ENCODE measurements at places on chromosomes 6 and 20.
A peak's percentile ranks its signal among the peaks of the same experiment; 100 is the strongest.

DNA sequence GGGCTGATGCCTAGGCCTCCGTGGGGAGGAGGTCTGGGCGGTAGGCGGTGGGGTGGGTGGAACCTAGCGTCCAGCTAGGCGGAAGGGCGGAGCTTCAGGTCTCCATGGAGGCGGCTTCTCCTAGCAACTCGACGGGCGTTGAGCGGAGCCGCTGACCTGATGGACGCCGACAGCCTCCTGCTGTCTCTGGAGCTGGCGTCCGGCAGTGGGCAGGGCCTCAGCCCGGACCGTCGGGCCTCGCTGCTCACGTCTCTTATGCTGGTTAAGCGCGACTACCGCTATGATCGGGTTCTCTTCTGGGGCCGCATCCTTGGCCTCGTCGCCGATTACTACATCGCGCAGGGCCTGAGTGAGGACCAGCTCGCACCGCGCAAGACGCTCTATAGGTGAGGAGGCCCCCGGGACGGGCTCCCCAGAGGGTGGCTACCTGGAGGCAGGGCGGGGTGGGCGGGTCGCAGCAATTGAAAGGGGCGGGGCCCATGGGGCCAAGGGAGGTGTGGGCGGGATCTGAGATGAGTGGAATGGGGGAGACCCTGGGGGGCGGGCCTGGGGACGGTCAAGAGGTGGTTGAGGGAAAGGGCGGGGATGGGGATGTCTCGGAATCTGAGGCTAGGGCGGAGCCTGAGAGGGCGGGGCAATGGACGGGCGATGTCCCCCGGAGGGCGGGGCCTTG lies at the start of gene RSPH9:
TSS of gene RSPH9 (plus strand) at position 97 of the 673 bp plus-strand sequence. CDS start at position 160, 63 bp downstream.
- peak; percentile 50 for DNase-seq

DNA sequence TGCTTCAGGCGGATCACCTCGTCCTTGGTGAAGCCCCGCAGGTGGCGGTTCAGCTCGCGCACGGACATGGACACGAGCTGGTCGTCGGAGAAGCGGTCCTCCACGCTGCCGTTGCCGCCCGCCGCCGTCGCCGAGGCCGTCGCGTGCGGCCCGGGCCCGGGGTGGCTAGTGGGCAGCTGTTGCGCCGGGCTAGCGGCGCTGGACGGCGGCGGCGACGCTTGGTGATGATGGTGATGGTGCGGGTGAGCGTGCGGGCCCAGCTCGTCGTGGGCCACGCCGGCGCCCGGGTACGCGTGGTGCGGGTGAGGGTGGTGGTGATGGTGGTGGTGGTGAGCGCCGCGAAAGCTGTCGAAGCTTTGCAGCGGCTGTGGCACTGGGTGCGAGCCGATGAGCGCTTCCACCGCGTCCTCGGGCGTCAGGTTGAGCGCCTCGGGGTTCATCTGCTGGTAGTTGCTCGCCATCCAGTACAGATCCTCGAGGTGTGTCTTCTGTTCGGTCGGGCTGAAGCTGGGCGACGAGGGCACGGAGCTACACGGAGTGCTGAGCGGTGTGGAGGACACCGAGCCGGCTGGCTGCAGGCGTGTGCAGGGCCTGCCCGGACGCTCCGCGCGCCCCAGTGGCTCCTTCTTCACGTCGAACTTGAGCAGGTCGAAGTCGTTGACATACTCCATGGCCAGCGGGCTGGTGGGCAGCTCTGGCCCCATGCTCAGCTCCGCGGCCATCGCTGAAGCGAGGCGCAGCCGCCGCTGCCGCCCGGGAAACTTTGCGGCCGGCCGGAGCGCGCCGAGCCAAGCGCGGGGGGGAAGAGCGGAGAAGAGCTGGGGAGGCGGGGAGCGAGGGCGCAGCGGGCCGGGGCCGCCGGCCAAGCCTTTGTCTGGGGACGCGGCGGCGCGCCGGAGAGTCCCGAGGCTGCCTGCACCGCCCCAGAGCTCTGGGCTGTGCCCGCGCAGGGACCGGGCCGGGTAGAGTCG lies 622 bp downstream of the MAFB start:
- DNase-seq = no peak

DNA sequence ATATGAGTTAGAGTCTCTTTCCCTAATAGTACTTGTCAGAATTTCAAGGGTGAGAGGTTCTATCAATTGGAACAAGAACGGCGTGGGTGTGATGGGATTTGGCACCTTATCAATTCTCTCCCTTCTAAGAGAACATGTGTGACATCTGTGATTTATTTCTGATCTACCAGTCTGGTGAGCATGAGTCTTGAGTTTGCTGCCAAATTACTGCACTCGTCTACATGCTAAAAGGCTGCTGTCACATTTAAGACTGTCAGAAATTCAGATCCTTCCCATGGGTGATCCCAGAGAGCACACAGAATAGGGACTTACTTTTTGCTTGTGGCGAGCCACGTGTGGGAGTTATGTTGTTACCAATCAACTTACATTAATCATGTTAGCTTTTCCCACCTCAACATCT lies 370.2 kb upstream of the SASH1 start:
- no peak for DNase-seq

DNA sequence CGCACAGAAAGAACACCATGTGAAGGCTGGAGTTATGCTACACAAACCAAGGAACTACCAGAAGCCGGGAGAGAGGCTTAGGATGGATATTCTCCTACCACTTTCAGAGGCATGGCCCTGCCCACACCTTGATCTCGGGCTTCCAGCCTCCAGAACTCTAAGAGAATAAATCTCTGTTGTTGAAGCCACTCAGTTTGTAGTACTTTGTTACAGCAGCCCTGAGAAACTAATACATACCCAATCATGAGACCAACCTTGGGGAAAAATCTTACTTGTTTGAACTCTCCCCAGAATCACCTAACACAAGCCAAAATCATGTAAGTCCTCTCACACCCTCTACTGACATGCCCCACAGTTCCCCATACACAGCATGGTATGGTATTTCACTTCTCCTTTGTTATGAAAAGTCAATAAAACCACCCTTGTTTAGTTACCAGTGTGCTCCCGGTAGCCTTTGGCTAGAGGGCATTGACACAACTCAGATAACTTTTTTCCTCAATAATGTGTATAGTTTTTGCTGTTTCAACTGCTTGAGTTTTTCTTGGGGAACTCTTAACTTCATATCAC lies 40.7 kb upstream of the SLC2A12 start:
- DNase-seq = no peak

DNA sequence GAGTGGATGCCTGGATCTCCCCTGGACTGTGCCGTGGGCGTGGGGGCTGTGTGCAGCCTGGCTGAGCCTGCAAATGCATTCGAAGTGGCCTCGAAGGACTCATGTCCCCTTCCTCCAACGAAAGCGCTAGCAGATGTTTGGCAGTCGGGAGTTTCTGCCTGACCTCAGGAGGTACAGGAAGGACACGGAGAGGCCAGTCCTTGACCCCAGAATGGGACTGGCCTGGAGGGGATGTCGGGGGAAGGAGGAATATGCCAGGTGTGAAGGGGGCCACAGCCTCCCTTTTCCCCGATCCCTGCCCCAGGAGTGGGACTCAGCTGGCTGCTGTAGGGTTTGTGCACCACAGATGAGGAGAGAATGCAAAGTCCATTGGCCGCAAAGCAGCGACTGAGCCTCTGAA lies 45.6 kb downstream of the APCDD1L start:
- no peak for DNase-seq

DNA sequence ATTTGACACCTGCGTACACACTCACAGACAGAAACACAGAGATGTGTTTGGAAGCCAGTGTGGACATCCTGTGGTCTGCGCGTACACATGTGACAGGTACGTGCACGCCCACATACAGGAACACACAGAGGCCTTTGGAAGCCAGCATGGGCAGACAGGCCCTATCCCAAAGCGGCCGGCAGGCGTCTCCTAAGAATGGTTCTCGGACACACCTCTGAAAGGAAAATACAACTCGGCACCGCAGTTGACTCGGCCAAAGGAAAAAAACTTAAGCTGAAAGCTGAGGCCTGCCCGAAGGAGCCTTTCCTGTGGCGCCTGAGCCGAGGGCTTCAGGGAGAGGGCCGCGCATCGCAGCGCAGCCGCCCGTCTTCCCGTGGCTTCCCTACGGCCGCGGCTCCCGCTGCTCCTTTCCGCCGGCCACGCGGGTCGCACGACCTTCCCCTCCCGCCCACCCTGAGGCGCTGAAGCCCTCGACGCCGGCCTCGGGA lies 1.4 kb upstream of the CEP43 start:
- no peak for DNase-seq

- no peak for DNase-seq
Observed at GRCh38 chr6:91106083-91106482, 519.2 kb upstream of the MAP3K7 start.

DNA sequence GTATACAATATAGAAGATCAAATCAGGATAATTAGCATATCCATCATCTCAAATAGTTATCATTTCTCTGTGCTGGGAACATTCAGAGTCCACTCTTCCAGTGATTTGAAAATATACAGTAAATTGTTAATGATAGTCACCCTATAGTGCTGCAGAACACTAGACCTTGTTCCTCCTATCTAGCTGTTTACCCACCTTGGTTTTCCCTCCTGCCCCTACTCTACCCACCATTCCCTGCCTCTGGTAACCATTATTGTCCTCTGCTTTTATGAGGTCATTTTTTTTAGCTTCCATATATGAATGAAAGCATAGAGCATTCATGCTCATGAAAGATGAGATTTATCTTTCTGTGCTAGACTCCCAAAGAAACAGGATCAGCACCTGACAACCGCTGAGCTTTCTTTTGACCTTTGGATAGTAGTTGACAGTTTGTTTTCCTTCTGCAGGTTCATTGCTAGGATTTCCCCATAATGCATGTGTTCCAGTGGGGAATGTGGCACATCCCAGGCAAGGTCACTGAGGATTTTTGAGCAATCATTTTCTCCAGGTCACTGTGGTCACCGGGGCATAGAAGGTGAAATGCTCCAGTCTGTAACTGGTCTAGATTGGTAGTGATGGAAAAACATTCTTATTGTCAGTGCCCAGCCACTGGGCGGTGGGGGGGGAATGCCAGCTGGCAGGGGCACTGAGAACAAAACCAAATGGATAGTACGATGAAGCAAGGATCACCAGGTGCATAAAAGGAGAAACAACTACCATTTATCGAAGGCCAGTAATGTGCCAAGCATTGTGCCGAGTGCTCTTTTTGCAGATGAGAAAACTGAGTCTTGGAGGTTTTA lies 33.6 kb upstream of the BCAS1 start:
- no peak for DNase-seq

All from activated T-helper 1 cell treated with anti-CD3 and anti-CD28 coated beads, Interleukin-2, amount 50 U/mL, for 16 hours (primary cell).